ENCODE measurements at places on chromosomes 5 and 9.
A peak's percentile ranks its signal among the peaks of the same experiment; 100 is the strongest.

- no peak for DNase-seq
Observed at GRCh38 chr5:964821-965220, 43.8 kb upstream of the NKD2 start.

GRCh38 chr5:18497089-18497488, 862.8 kb downstream of the TAF11L14 start:
- DNase-seq: no peak

DNA sequence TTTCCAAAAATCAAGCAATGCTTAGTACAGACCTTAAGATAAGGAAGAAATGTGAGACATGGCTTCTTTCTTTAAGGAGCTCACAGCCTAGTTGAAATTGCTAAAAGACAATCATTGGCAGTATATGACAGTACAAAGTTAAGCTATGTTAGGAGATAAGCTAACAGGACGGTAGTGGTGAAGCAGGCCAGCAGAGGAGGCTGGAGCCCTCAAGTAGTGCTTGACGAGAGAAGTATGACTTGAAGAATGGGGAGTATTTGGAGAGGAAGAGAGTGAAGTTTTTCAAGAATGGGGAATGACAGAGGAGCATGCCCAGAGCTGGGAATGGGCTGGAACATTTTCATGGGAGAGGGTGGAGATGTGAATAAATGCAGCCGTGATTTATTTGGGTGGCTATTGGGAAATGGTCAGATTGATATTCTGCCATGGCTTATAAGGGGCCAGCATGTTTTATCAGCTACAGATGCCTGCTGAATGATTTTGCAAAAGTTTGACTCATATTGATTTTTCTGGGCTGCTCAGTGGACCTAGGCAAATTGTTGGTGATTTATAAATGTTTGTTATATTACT, 43.7 kb downstream of the LURAP1L start:
- DNase-seq: no peak

GRCh38 chr9:128420651-128421481, at the start of gene CERCAM:
Gene CERCAM (plus strand): TSS chr9:128420857. CDS start chr9:128420878, 21 bp downstream.
- DNase-seq: peak; percentile 17

- DNase-seq: no peak
Observed at GRCh38 chr5:116494784-116495450, 79.7 kb downstream of the SEMA6A start.

DNA sequence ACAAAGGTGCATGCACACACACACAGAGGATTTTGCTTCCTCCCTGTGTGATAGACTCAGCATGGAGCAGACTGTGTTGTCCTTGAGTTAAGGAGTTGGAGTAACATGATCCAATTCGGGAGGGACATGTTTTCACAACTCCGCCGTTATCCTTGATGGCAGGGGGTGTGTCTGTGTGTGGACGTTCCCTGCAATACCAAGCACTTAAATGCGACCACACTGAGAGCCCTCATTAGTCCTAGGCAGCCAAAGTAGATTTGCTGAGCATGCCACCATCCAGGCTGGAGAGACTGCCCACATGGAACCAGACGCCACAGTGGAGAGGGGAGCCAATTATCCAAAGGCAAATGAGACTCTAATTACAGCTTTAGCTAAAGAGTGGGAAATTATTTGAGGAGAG, 140.1 kb downstream of the DOCK2 start:
- no peak for DNase-seq

DNA sequence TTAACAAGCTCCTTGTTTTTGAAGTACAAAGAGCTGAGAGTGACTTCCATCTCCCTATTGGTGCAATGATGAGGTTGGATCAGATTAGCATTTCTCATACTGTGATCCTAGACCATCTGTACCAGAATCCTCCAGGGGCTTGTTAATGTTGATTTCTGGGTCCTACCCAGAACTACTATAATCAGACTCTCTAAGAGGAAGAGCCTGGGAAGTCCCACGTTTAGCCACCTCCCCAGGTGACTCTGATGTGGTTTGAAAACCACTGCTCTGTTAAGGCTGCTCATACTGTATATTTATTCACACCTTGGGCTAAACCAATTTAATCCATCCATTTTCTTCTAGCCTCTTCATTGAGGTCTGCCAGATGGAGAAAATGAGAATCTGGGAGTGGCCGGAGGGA, 49.6 kb upstream of the SMIM32 start:
- DNase-seq: no peak

- DNase-seq: no peak
Observed at GRCh38 chr9:136903041-136903554, 16.8 kb downstream of the TRAF2 start.

DNA sequence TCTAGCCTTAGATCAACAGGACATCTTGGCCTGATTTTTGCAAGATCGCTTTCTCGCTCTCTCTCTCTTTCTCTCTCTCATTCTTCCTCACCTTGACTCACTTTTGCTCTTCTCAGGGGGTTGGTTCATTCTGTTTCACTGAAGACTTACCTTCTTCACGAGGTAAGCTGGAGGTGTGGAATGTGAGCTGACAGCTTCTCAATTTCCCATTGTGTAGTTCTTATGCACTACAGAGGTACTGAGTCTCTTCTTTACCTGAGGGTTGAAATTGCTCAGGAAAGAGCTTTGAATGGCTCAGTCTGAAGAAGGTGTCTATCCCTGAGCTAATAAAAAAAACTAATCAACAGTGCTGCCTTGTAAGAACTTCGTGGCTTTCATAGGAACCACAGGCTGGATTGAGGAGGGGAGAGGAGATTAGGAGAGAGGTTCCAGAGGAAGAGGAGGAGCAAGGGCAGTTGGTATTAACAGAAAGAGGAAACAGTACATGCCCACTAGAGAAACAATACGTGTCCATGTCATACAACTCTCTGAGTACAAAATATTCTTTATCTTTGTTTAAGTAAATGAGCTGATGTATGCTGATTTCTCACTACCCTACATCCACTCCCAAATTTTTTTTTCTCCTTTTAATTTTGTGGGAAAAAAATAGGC, 192.2 kb downstream of the TMEM167A start:
- DNase-seq: no peak

DNA sequence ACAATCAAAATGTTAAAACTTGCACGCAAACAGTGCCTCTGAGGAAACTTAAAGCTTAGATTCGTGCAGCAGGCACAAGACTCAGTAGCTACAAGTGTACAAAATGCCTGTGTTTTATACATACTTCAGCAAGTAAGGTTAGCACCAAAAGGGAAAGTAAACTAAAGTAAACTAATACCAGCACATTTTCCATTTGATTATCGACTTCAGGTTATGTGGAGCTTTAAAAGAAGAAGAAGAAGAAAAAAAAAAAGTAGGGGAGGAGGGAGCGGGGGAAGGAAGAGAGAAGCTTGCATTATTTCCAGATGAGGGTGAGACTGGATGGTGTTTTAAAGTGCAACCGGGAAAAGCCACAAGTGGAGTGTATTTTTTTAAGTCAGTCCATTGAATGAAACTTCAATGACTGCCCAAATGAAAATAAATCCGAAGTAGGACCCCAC, 596 bp upstream of the ADAMTS6 start:
- DNase-seq: no peak

GRCh38 chr5:171569065-171569712, 149.7 kb downstream of the FGF18 start:
- no peak for DNase-seq

DNA sequence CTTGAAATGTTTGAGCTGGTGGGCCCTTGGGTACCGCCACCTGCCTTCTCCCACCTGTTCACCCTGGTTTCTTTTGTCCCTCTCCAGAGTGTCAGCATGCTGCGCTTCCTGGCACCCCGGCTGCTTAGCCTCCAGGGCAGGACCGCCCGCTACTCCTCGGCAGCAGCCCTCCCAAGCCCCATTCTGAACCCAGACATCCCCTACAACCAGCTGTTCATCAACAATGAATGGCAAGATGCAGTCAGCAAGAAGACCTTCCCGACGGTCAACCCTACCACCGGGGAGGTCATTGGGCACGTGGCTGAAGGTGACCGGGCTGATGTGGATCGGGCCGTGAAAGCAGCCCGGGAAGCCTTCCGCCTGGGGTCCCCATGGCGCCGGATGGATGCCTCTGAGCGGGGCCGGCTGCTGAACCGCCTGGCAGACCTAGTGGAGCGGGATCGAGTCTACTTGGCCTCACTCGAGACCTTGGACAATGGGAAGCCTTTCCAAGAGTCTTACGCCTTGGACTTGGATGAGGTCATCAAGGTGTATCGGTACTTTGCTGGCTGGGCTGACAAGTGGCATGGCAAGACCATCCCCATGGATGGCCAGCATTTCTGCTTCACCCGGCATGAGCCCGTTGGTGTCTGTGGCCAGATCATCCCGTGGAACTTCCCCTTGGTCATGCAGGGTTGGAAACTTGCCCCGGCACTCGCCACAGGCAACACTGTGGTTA, 3.3 kb downstream of the ALDH1B1 start:
- DNase-seq: no peak

GRCh38 chr5:179345433-179346321, at the start of gene ADAMTS2:
Gene ADAMTS2 (minus strand): TSS chr5:179345461. CDS start chr5:179345328, 133 bp downstream.
- DNase-seq: no peak

GRCh38 chr5:67165526-67166459, 30.8 kb downstream of the CD180 start:
- peak; percentile 57 for DNase-seq

GRCh38 chr5:88845081-88845697, 37.8 kb downstream of the MEF2C start:
- no peak for DNase-seq

DNA sequence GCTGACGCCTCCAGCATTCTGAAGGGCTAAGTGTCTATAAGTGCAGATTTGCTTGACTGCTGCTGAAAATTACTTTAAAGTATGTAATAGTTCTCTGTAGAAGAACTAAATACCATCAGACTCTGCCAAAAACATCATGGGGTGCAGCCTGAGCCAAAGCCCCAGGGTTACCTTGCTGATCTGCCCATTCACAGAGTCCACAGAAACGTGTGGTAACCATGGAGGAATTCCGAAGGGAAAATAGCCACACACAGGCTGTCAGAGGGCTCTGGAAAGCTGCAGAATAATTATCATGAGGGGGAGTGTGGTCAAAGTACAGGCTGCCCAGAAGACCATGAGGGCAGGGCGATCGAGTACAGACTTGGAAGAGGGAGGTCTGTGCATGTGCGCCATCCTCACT, 36.4 kb downstream of the RETREG1 start:
- DNase-seq: no peak

GRCh38 chr9:125457357-125457756, 195.7 kb downstream of the GAPVD1 start:
- no peak for DNase-seq

DNA sequence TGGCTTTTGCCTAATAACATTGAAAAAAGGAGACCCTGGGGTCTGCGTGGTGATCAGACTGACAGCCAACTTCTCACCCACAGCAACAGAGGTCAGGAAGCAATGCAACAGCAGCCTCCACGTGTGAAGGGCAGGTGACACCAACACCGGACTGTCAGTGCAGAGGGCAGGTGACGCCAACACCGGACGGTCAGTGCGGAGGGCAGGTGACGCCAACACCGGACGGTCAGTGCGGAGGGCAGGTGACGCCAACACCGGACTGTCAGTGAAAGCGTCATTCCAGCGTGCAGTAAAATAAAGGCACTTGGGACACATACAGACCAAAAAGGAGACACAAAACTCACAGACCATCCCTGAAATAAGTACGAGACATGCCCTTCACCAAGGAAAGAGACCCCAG, 37.2 kb upstream of the CEP72 start:
- no peak for DNase-seq

- no peak for DNase-seq
Observed at GRCh38 chr5:86997516-86997915, 270.2 kb upstream of the RASA1 start.

- DNase-seq: no peak
Observed at GRCh38 chr5:16450163-16450562, 15.4 kb downstream of the ZNF622 start.

- no peak for DNase-seq
Observed at GRCh38 chr9:89695441-89695891, 90.7 kb downstream of the GADD45G start.

DNA sequence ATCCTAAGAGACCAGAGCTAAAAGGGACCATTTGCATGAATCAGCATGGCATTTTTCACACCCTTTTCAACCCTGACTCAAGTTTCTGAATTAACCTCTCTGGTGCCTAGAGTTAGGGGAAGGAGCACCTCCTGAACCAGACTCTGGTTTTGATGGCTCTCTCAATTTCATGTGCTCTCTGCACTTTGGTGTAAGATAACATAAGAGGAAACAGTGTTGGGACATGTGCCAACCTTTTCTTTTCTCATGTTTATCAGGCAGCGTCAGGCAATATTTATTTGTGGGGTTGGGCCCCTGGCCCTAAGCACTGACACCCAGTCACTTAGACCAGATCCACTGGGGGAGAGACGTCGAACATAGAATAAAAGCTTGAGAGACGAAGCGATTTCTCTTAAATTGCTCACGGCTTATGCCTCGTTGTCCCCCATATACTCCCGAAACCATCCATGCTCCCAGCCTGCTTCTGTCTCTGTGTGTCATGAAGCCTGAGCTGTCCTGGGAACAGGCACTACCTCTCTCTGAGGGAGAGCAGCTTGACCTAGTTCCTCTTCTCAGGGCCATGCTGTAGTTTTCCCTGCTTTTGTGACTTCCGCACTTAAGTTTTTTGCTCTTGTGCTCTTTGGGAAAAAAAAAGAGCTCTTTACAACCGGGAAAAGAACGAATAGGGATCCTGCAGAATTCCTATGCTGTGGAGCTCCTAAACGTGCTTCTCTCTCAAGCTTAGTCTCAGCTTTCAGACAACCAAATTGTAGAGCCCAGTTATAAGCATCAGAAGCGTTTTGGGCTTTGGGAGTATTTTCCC, 195.7 kb downstream of the NR3C1 start:
- DNase-seq: no peak

- DNase-seq: no peak
Observed at GRCh38 chr9:2337627-2338026, 284.0 kb upstream of the VLDLR start.

- no peak for DNase-seq
Observed at GRCh38 chr5:124398460-124398859, 348.0 kb downstream of the ZNF608 start.

GRCh38 chr9:17528859-17529258, 50.0 kb upstream of the SH3GL2 start:
- DNase-seq: no peak

- no peak for DNase-seq
Observed at GRCh38 chr5:153555420-153556114, 65.1 kb downstream of the GRIA1 start.

DNA sequence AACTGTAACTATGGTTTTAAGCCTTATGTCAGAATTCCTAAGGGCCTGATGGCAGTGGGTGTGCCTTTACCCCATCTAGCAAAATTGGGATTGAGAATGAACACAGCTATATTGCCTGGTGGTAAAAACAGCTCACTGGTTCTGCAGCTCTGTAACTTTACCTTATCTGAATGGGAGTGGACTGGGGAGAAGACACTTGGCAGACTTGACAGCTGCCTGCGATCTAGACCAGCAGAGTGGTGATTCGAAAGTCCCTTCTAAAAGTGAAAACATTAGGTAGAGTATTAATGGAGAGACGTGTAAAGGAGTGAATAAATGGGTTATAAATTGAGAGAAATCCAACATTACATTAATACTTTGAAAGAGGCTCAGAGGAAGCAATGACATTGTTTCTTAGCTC, 289.1 kb upstream of the EDIL3 start:
- DNase-seq: no peak

- DNase-seq: no peak
Observed at GRCh38 chr5:69238760-69239251, 4.1 kb downstream of the CDK7 start.
